Ureter (tissue), 1 donor: ENCODE measurements at places on chromosomes 4 and X. TPM values are rescaled to one million over a fixed set of nuclear protein-coding genes. Genes with fewer than 3 reads are reported as not detected.

DNA sequence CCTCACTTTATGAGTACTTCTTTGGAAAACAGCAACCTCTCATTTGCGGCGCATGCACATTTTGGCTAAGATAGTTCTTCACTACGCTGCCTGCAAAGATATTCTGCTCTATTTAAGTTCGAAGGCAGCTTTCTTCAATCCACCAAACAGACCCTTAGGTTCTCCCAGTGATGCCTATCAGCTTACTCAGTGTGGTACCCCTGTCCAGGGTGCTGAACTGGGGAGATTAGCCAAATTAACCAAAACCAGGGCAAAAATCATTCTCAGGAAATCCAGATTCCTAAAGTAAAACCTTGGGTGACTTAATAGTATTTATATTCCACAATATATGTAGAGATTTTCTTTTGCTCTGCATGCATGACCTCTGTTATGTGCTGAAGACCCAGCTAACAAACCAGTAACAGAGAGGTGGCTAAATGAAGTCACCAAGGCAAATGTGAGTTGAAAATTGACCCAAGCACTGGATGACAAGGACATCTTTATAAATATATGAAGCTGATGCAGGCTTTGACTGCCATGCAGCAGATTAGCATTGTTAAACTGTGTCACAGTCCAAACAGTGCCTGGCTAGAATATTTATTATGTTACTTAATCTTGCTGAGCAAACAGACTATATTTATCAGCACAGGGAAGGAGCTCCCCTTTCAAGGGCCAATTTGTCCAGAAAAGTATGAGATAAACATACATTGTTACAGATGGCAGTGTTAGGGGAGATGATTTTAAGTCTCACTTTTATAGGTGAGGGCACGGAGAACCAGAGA, 418.2 kb downstream of the STIM2 start:
- DNase-seq, result no peak

- DNase-seq, result no peak
Measured at GRCh38 chr4:168751263-168752225, 254.7 kb downstream of the PALLD start.

DNA sequence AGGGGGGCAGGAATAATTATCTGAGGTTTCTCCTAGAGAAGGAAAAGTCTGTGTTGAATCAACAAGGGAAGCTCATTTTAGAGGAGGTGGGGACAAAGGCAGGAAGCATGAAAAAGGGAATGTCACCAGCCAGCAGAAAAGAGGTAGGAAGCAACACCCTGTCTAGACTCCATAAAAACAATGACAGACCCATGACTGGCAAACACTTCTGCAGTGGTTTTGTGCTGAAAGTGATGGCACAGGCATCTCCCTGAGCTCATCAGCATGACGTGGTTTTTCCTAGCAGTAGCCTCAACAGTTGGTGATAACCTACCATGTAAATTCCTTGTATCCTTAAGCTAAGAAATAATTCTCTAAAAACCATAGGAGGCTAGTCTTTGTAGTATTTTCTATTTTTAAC, 110.7 kb upstream of the GALNT7 start:
- DNase-seq, result no peak

DNA sequence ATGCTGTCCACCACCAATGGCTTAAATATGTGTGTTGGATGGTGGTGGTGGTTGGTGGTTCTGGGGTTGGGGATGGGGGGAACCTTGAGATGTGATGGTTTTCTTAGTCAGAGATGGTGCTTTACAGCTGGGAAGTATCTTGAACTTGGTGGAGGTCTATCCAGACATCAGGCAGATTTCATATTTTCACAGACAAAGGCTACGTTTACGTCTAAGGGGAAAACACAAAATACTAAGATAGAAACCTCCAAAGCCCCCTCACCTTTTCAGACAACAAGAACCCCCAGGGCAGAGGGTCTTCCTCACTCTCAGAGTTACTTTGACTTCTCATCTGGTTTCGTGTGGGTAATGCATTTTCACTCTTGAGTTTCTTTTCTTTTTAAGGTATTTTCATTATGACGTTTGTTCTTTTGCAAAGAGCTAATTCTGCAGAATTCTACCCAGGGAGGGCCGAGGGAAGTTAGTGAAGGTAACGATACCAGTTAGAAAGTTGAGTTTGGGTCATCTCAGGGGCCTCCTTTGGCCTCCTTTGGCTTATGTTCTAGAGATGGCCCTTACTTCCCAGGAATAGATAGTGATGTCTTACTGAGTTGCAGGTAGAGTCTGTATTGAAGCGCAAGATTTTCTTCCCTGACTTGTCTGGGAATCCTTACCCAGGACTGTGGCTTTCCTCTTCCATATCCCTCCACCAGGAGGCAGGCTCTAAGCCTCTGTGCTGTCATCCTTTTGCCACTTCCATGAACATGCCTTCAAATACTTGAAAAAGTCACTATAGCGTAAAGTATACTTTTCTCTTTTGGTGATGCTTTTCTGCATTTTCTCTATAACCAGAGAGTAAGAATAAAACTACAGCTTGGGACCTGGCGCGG, 31.9 kb downstream of the RHOH start:
- DNase-seq, result no peak

DNA sequence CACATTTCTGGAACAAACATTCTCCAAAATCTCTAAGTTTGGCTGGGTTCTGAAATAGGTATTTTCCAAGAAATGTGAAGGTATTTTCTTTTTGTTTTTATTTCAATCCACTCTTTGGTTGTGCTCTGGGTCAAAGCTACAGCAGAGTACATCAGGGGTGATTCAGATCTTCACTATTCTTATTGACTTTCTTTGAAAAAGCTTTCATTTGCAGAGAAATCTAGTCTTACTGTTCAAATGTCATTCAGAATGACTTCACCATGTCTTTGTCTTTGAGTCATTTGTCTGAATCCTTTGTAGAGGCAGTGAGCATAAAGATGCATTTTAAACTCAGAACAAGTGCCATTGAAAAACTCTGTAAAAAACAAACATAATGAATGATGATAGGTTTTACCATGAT, 547.2 kb upstream of the ADGRL3 start:
- no peak for DNase-seq

GRCh38 chr4:85573270-85573669, 98.3 kb downstream of the ARHGAP24 start:
- DNase-seq, result no peak

GRCh38 chrX:20432746-20433387, 166.2 kb upstream of the RPS6KA3 start:
- DNase-seq, result no peak

- DNase-seq, result no peak
Measured at GRCh38 chr4:6658597-6659075, 18.2 kb downstream of the MRFAP1 start.

GRCh38 chrX:48890934-48891401, 6.6 kb downstream of the TIMM17B start:
- no peak for DNase-seq

GRCh38 chrX:75115707-75116413, 40.2 kb downstream of the ABCB7 start:
- no peak for DNase-seq

DNA sequence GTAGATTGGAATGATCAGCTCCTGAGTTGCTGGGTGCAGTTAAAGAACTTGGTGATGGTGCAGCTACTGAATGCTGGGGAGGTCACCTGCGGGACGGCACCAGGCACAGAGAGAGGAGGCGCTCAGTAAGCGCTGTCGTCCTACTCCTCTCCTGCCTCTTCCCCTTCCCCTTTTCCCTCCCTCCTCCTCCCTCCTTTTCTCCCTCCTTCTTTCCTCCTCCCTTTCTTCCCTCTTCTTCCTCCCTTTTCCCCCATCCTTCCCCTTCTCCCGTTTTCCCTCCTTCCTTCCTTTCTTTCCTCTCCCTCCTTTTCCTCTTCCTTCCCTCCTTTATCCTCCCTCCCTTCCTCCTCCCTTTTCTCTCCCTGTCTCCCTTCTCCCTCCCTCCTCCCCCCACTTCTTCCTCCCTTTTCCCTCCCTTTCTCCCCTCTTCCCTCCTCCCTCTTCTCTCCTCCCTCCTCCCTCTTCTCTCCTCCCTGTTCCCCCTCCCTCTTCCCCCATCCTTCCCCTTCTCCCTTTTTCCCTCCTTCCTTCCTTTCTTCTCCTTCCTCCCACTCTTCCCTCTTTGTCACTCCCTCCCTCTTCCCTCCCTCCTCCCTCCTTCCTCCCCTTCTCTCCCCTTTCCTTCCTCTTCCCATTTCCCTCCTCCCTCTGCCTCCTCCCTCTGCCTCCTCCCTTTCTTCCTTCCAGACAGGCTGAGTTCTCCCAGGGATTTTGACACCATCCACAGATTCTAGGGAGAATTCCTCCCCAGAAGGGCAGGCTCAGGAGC, 87.9 kb upstream of the PSAPL1 start:
- no peak for DNase-seq

GRCh38 chr4:147821555-147821954, 89.7 kb downstream of the ARHGAP10 start:
- DNase-seq, result no peak

- DNase-seq, result no peak
Measured at GRCh38 chr4:56289934-56290333, 97.4 kb downstream of the AASDH start.

- no peak for DNase-seq
Measured at GRCh38 chrX:15170927-15171326, 99.0 kb downstream of the ASB9 start.

- no peak for DNase-seq
Measured at GRCh38 chrX:10022580-10023245, 55.6 kb downstream of the CLDN34 start.

- no peak for DNase-seq
Measured at GRCh38 chrX:74774988-74775387, 150.3 kb downstream of the NEXMIF start.

GRCh38 chrX:80766916-80767315, 42.8 kb downstream of the BRWD3 start:
- no peak for DNase-seq

Gene TMEM47
- total RNA-seq, result 70.8 TPM

Gene XKRX
- 0.96 TPM for total RNA-seq

Gene FREM3
- 0.39 TPM for total RNA-seq

Gene MAGEA4
- not detected for total RNA-seq
